Suppressor macrophage (primary cell): ENCODE measurements at places on chromosomes 3 and 15.

DNA sequence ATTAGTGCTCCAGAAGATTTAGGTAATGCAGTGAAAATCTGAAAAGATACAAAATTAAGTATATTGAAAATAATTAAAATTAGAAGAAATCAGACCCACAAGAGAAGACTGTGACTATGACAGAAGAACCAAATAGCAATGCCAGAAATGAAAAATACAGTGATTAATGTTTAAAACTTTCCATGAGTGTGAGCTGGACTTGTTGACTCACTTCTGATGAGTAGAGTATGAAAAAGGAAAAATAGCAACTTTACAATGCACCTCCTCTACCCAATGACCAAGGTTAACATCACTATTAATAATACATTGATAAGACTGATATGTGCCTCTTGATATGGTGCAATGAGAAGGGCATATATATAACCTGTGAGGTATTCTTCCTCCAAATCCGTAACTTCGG, 39.3 kb upstream of the SLC22A13 start:
- no peak for DNase-seq

DNA sequence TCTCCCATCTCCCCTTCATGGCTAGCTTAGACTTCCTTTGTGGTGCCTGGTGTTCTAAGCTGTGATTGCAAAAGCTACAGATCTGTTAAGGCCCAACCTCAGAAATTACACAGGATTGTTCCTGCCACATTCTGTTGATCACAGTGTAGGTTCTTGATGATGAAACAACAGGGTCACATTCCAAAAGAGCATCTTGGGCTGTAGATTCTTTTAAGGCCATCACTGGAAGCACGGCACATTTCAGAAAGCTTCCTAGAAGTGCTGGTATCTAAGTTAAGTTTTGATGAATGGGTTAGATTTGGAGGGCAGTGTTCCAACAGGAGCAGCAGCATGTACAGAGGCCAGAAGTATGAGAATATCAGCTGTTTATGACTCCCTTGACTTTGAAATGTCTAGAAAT, 107.5 kb upstream of the SKOR1 start:
- DNase-seq, result no peak

- DNase-seq, result peak; percentile 44
These were observed 2.6 kb downstream of the TSEN2 start for GRCh38 chr3:12486916-12487315.

GRCh38 chr3:188788621-188789081, 383.1 kb upstream of the TPRG1 start:
- DNase-seq, result peak; percentile 57

DNA sequence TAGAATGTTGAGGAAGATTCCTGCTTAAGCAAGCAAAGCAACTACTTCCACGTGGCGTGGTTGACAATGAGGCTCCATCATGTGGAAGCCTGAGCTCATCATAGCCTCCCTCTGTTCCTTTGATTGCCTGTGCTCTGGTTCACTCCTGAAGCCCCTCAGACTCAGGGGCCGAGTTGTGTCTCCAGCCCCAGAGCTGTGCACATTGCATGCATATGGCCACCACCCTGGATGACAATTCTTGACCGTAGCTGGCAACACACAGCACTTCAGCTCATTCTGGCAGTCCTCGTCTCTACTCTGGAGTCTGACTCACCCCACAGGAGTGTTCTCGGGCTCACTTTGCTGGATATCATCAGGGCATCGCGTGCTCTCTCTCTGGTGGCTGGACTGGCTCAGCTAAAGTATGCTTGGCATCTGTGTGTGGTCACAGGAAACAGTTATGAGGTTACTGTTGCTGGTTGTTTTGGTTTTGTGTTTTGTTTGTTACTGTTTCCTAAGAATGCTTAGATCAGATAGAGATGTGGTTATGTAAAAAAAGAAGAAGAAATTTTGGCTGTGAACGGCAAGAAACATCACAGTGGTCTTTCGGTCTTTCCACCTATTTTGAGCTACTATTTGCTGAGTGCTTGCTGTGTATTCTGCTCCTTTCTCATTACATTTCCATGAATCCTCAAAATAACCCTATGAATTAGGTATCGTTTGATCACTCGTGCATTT, 41.6 kb upstream of the MRPS22 start:
- DNase-seq, result no peak

DNA sequence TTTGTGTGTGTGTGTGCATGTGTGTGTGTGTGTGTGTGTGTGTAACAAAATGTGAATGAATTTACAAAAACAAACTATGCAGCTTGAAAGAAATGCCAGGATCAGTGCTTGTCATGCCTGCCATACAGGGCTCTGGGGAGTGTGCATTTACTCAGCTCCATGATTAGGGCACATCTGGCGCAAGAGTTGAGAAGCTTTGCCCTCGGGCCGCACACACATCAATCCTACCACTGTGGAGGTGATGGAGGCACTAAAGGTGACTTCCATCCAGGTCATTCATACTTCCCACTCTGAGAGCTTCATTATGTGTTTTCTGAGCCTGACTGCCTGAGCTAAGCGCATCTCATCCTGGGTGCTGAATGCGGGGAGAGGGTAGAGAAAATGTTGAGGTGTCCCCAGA, 72.0 kb upstream of the ZBED2 start:
- no peak for DNase-seq

DNA sequence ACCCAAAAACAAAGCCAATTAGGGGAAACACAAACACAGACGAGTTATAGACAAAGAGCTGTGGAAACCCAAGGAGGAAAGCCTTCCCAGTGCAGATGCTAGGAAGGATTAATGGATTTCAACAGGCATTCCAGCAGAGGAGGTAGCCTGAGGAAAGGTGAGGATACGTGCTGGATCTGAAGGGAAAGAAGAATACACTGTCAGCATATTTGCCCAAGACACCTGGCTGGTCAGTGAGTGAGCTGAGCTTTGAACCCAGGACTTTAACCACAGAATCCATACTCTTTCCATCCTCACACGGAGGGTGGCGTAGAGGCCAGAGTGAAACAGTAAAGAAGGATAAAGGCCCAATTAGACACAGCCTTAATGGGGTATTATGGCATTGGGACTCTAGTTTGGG, 9.1 kb upstream of the BFSP2 start:
- no peak for DNase-seq

GRCh38 chr15:65558336-65558735, 28.1 kb downstream of the HACD3 start:
- no peak for DNase-seq

DNA sequence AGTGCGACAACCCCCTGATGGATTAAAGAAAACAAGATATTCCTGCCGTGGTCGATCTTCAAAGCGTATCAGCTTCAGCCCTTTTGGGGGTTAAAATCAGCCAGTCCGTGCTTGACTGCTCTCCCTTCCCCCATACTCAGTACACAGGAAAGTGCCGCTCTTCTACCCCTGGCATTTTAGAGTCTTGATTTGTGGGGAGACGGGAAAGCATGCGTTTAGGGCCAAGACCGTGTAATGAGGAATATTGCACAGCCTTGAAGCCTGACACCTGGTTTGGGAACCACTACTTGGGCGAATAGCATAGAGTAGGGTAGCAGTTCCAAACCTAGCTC, 540 bp upstream of the EDC3 start:
- no peak for DNase-seq

- no peak for DNase-seq
These were observed 186.9 kb upstream of the SLC24A5 start for GRCh38 chr15:47933865-47934264.

- DNase-seq, result no peak
These were observed 41.6 kb downstream of the GOLGA6L10 start for GRCh38 chr15:82307714-82308081.

GRCh38 chr3:190229632-190230424, 92.4 kb downstream of the CLDN1 start:
- DNase-seq, result no peak

GRCh38 chr3:133447750-133448477, 48.1 kb downstream of the BFSP2 start:
- no peak for DNase-seq

- DNase-seq, result no peak
These were observed 83.9 kb upstream of the DCBLD2 start for GRCh38 chr3:98985431-98985830.

DNA sequence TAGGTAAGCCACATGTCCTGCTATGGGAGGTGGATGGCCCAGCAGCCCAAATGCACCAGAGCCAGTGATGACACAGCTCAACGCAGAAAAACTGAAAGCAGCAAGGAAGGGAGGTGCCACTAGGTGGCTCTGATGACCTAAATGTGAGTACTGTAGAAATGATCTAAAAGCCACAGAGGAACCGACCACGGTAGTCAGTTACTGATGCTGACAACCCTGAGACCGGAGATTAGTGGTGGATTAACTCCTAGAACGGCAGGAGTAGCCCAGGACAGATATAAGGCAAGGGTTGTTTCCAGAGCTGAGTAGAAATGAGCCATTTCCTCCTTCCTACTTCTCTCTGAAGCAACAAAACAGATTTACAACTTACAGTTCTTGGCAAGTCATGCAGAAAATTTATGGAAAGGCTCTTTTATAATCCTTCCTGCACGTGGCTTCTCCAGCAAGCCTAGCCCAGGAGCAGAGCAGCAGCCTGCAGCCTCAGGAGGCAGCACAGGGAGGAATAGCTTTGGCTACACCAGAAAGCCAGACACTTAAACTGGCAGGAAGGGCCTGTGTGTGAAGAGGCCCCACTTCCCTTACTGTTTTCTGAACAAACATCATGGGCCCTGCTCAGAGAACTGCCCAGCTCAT, 13.1 kb downstream of the FBXL22 start:
- DNase-seq, result peak; percentile 75

DNA sequence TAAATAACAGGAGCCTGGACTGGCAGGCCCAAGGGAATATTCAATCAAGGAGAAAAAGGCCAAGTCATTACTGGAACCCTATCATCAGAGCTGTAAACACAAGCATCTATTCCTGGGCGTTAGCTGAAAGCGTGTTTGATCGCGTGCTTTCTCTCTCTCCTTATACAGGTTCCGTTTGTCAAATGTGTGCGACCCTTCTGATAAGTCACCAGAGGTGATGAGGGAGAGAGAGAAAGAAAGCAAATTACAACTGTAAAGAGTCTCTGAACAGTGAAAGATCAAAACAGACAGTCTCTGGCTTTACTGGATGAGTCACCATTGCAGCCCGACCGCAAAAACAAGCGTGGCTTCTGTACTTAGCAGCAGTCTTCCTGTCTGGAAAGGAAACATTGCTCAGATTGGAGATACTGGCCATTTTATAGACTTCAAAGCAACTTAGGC, 39.5 kb upstream of the TPRG1 start:
- peak; percentile 71 for DNase-seq

DNA sequence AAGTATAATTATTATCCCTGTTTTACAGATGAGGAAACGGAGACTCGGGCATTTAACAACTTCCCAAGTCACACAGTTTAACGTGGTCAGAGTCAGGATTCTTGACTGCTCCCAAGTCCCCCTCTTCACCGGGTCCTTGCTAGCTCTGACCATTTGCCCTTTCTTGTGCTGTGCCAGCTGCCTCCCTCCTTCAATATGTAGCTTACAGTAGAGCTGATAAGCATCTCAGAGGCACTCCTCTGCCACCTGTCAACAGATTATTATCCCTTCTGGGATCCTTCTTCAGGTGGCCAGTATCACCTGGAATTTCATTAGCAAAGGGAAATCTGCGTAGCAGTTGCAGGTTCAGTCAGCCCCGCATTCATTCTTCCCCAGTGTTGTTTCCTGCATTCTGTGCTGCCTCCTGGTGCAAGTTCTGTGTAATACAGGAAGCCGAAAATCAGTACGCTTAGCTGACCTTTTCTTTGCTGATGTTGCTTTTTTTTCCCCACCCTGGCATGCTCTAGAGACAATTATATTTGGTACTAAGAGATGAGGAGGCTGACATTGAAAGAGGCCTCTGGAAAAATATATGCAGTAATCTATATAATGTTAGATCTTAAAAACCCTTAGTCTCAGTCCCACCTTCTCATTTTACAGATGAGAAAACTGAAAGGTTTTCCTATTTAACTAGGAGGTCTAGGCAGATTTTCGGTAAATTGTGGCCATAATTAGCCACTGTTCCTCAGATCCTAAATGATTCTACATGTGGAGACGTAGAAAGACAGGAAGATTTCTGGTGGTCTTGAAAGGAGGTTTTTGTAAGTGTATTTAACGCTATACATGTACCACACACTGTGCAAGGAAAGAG, 24.8 kb downstream of the TMOD2 start:
- DNase-seq, result peak; percentile 67
